ENCODE measurements at places on chromosomes 13 and 19.

- DNase-seq, result no peak
Measured at GRCh38 chr19:6707011-6707657, 13.3 kb downstream of the C3 start.

DNA sequence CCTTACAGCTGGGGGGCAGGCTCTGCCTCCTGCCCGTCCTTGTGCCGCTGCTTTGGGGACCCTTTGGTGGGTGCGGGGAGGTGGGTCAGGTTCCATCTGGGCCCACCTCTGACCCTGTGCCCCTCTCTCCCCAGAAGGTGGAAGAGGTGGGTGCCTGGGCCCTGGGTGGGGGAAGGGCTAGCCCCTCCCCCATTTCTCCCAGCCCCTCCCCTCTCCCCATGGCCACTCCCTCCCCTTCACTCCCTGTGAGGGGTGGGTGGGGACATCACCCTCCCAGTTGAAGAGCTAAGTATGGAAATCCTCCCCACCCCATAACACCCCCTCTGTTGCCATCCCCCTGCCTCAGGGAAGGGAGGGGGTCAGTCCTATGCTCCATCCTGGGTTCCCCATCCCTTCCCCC lies 14.2 kb downstream of the ARHGEF1 start:
- no peak for DNase-seq

- no peak for DNase-seq
Measured at GRCh38 chr19:48372904-48373303, 8.7 kb downstream of the SYNGR4 start.

DNA sequence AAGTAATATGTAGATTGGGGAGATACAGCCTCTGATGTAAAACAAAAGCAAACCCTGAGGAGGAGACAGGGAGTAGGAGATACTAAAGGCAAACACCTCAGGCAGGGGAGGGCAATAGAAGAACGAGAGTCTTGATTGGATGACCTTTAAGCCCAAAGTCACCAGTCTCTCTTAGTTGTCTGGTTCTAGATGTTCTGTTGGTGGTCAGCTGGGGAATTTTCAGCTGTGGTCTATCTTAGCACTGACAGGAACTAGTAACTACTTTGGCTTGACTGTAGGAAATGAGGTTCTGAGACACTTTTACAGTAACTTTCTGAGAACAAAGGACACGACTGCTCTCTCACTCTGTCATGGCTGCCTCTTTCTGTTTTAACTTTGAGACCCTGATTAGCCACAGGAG lies 290.7 kb upstream of the MIR17HG start:
- no peak for DNase-seq

- DNase-seq, result no peak
Measured at GRCh38 chr19:5156231-5156986, 184.2 kb downstream of the PTPRS start.

- DNase-seq, result no peak
Measured at GRCh38 chr19:575527-576506, 3.4 kb downstream of the BSG start.

DNA sequence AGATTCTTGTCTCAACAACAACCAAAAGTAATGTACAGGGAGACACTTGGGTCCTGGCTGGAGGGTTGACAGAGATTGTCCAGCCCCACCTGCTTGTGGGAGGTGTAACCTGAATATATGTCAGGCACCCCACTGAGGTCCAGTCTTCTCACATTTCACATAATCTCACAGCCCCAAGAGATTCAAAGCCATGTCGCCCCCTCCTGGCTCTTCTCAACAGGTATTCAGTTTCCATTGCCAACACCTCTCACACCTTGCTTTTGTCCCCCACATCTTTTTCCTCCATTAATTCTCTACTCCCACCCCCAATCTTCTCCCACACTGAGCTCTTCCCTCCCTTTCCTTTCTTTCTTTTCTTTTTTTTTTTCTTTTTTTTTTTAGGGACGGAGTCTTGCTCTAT lies 11.2 kb downstream of the UNC13A start:
- DNase-seq, result no peak

GRCh38 chr13:45133396-45134118 lies 13.2 kb downstream of the GTF2F2 start:
- DNase-seq, result no peak

DNA sequence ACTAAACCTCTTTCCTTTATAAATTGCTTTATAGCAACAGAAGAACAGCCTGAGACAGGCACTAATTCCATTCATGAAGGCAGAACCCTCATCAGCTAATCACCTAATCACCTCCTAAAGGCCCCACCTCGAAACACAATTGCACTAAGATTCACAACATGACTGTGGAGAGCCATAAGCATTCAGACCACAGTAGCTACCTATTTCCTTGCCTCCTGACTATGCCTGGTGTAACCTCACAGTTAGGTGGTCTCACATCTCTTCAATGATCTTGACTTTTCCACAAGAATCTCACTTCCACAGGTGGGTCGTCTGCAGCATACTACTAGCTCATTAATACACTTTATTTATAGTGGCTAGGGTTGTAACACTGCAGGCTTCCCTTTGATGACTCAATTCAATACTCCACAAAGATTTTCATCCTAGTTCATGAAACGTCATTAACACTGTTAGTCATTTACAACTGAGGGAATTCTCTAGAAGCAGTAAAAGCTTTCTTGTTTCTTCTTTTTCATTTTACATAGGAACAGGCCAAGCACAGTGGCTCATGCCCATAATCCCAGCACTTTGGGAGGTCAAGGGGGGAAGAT lies 27.1 kb downstream of the STK24 start:
- DNase-seq, result no peak

DNA sequence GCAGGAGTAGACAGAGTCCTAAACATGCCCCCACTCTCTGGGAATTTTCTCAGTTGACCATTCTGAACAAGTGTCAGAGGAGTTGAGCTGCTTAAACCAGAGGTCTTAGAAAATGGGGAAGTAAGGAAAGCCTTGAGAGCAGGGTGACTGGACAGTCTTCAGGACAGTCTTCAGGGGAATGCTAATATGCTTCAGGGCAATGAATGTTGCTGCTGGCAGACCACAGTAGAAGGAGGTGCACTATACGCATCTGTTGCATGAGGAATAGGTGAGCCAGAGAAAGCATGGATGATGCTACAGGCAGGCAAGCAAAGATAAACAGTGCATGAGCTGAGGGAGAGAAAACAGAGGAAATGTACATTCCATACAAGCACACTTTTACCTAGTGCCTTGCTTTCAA lies 196.6 kb upstream of the GPR12 start:
- DNase-seq, result no peak

DNA sequence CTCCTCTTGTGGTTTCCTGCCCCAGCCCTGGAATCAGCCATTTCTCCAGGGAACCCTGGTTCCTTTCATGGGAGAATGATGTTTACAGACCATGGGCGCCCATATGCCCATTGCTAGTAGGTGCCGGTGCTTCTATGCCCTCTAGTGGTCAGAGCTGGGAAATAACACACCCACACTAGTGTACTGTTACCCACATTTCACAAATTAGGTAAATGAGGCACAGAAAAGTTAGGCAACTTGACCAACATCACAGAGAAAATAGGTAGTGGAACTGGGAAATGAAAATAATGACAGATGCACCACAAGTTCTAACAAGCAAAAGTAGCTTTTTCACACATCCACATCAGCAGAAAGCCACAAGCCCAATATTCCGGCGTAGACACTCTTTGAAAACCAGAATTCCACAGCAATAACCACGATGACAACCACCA lies 1.3 kb upstream of the CEACAM3 start:
- peak; percentile 71 for DNase-seq

GRCh38 chr19:17557466-17557865 lies 2.0 kb downstream of the COLGALT1 start:
- no peak for DNase-seq

Measured in activated CD8-positive, alpha-beta memory T cell treated with anti-CD3 and anti-CD28 coated beads, Interleukin-2, amount 50 U/mL, for 48 hours (primary cell).